ENCODE measurements at places on chromosomes 12 and 14.

DNA sequence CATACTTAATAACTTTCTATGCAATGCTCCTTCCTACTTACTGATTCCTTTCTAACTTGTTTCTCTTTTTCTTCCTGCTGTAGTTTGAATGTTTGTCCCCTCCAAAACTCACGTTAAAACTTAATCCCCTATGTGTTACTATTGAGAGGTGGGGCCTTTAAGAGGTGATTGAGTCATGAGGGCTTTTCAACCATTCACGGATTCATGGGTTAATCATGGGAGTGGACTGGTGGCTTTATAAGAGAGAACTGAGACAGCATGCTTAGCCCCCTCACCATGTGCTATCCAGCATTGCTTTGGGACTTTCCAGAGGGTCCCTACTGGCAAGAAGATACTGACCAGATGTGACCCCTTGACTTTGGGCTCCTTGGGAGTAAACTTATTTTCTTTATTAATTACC lies 66.0 kb upstream of the TRIM9 start:
- DNase-seq, result no peak

DNA sequence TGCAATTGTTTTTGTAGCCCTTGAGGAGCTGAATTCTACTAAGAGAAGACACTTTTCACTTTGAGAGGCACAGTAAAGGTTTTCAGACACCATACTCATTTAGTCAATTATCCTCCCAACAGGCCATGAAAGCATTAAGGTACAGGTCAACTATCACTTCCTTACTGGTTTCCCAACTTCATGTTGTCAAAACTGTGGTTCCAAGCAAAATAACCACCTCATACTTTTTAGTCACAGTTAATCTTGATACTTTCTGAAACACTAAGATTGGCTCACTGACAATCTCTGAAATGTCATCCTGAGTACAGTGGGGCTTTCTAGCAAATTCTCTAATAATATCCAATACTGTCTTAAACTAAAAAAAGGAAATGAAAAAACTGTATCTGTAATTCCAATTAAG lies 71.7 kb downstream of the SLC2A13 start:
- no peak for DNase-seq

GRCh38 chr14:52315355-52315718 lies 1.2 kb downstream of the PTGER2 start:
- DNase-seq, result no peak

- no peak for DNase-seq
Measured at GRCh38 chr12:106131676-106132075, 7.1 kb downstream of the NUAK1 start.

DNA sequence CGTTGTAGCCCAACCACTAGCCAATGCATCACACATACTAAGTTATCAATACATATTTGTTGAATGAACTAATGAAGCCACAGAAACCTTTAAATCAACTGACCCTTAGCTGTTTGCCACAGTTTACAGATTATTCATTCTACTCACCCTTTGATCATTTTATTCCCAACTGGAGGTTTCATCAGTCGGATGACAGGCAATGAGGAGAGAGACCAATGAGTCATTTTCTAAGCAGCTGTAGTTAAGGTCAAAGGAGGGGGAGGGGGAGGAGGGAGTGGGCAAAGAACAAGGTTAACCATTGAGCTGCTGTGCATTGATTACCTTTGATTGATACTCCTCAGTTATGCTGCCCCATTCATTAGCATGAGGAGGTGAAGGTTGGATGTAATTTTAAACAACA lies 469.5 kb downstream of the VRK1 start:
- peak; percentile 28 for DNase-seq

DNA sequence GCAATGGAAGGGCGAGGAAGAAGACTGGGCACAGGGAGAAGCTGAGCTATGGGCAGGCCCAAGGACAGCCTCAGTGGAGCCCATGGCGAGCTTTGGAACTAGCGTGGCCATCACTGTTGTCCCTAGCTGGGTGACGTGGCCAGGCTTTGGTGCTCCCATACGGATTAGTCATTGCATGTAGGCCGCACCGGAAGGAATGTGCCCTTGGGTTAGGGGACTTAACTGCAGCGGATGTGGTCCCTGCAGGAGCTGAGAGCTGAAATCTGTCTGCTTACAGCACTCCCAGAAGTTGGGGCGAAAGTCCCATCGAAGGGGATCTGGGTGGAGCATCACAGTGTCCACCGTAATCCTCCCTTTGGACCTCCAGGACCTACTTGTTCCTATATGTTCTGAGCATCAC lies 133.7 kb downstream of the PAPOLA start:
- DNase-seq, result no peak

- no peak for DNase-seq
Measured at GRCh38 chr14:82091097-82091496, 557.4 kb upstream of the SEL1L start.
